Uterus (tissue), 4 donors: ENCODE measurements at places on chromosomes 11 and 22. TPM values are rescaled to one million over a fixed set of nuclear protein-coding genes. Genes with fewer than 3 reads are reported as not detected.
A peak's percentile ranks its signal among the peaks of the same experiment; 100 is the strongest.

Gene OR8D4
- total RNA-seq: not detected

Gene C1QTNF5
- total RNA-seq: 34.4 TPM

Gene KBTBD3
- total RNA-seq: 9.4 TPM

DNA sequence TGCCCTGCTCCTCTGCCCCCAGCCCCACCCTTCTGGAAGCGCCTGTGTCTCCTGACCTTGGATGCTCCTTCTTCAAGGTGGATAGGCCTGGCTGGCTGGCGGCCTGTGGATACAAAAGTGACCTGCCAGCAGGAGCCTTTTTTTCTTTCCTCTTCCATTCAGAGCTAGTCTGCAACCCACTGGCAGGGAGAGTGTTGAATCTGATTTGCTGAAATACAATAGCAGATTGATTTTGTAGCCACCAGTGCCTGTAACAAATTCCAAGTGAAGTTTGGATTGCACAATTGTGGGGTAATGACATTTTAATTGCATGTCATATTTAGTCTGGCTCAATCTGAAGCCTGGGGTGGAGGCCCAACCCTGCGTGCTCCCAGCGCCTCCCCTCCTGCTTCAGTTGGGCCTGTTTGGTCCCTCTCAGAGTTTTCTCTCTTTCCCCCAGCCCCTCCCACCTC, 97.2 kb downstream of the GRIK4 start:
- DNase-seq: peak; percentile 20

Gene NTM
- not detected for total RNA-seq

DNA sequence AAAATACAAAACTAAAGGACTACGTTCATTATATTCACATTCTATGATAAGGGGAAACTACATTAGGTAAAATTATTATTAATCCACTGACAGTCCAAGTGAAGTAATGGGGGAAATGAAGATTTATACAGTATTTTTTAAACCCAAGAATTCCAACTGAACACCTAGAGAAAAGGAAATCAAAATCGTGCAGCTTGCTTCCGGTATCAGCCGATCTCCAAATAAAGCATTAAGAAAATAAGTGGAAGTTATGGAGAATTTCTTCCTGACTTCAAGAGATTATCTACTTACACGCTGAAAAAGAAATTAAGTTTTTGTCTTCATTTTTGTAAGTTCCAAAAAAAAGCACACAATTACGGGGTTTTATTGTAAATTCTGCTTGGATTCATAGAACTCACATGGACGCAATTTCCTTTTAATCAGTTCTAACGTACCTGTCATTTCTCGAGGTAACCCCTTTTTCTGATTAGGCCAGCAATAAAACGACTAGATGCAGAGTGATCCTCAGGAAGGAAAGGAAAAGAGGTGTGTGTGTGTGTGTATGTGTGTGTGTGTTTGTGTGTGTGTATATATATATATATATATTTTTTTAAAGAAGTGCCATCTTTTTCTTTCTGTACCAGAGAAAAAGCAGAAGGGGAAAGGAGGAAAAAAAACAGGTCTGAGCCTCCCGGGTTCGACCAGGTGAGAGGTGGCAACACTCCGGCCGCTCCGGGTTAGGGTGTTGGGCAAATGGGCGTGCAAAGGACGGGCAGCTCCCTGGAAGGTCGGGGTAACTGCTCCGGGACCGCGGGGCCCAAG, 1.1 kb downstream of the ZBTB44 start:
- DNase-seq: no peak

DNA sequence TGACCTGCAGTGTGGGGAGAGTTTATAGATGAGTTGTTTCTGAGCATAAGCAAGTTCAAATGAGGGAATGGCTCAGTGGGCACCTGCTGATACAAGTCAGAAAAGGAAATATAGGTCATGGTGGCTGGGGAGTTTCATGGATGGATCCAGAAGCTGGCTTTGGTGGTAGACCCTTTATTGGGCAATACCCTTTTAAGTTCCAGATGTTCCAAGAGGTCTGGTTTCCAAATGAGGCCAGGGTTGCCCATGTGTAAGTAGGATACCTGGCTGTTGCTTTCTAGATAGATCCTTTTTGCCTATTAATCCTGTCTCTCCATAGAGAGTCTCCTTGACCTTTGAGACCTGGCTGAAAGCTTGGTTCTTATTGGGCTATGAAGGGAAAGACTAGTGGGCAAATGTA, 2.2 kb downstream of the STIM1 start:
- DNase-seq: no peak

DNA sequence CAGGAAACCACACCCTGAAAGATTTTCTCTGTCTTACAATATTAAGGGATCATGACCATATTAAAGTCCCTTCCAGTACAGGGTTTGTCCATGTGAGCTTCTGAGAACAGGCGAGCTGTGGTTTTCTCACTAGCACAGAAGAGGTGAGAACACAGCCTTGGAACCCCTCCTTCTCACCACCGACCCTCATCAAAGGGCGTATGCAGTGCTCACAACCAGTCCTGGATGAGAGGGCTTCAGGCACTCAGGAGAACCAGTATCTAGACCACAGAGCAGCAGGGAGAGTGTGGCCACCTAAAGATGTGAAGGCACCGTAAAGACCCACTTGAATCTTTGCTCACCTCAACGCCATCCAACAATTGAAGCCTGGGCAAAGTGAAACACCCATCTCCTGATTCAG, 397.0 kb downstream of the ETS1 start:
- DNase-seq: no peak

GRCh38 chr11:108870373-108871020, 205.6 kb downstream of the DDX10 start:
- DNase-seq: no peak

GRCh38 chr11:121717296-121717695, 264.5 kb upstream of the SORL1-AS1 start:
- DNase-seq: no peak

DNA sequence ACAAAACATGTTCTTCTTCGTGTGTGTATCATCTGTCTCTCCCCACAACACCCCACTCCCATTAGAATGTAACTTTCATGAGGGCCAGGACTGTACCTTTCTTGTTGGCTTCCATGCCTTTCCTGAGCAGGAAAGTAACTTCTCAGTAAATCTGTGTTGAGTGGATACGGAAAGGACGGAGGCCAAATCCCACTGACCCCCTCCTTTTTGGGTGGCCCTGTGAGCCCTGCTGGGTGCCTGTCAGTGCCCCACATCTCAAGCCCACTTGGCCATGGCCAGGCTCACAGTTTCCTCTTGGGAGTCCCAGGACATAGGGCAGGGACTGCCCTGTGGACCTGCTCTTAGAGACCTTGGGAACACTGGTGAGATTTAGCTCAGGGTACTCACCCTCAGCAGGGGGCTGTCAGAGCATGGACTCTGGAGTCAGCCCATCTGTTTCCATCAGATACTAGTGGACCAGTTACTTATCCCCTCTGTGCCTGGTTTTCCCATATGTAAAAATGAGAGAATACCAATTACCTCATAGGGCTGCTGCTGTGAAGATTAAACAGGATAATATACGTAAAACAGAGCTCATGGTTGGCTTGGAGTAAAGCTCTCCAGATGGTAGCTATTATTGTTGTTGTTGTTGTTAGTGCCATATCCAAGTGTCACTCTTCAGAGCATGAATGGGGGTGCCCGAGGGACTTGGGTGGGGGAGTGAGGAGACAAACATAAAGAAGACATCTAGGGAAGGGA, 1.0 kb upstream of the C11orf96 start:
- no peak for DNase-seq

Gene C11orf91
- not detected for total RNA-seq

DNA sequence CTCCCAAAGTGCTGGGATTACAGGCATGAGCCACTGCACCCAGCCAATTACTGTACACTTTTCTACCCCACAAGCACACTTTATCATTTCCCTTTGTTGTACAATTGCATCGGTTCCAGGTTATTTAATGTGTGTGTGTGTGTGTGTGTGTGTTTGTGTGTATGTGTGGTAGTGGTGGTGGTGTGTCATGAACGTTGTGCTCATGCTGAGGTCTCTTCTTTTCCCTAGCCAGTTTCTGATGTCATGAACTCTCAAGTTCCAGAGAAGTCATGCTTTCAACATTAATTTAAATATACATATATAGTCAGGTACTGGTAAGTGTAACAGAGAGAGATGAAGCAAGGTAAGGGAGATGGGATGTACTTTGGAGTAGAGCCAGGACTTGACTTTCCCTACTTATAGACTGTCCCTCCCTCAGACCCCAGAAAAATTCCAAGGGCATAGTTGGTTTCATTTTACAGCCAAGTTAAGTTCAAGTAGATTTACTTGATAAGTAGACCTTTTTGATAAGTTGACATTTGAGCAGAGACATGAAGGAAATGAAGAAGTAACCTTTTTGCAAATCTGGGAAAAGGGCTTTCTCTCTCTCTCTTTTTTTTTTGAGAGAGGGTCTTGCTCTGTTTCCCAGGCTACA, 42.7 kb downstream of the WEE1 start:
- DNase-seq: no peak

Gene OR4C12
- not detected for total RNA-seq

GRCh38 chr22:19888131-19888746, 33.6 kb upstream of the GNB1L start:
- no peak for DNase-seq

Gene ISX
- total RNA-seq: not detected

DNA sequence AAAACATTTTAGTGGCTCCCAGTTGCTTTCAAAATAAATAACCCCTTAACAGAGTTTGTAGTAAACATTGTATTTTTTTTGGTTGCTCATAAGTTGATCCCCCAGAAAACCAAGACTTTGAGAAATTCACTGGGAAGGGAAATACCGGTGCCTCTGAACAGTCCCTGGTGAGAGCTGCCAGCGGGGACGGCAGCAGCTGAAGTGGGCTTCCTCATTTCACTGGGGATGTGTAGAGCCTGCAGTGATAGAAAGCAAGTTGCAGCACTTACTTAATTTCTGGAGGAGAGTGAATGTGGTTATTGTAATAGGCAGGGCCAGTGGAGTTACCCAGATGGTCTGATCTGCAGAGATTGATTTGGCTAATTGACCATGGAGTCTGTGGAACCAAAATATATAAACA, 18.6 kb upstream of the MCHR1 start:
- DNase-seq: no peak

DNA sequence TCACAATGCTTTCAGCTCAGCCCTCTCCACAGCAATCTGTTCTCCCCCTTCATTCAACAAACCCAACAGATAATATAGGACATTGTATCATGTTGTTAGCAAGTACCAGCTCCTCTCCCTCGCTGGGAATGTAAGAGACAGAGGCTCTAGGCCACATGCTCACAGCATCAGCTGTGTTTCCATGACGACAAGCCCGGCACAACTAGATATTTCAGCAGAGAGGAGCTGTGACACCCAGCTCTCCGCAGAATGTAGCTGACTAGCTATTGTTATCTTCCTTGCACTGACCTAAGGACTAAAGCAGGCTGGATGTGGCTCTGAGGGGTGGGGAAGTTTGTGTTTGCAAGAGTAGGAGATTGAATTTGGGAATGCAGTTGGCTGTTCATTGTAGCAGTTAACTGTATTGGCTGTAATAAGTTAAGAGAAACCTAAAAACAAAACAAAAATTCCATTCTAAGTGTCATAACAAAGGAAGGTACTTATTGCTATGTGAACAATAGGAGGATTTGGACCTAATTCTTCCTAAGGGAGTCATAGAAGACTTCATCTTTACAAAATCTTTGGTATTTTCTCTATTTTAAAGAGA, 28.0 kb upstream of the RRAS2 start:
- no peak for DNase-seq

Gene PAX6
- total RNA-seq: not detected

Gene CDKN1C
- 80.8 TPM for total RNA-seq

DNA sequence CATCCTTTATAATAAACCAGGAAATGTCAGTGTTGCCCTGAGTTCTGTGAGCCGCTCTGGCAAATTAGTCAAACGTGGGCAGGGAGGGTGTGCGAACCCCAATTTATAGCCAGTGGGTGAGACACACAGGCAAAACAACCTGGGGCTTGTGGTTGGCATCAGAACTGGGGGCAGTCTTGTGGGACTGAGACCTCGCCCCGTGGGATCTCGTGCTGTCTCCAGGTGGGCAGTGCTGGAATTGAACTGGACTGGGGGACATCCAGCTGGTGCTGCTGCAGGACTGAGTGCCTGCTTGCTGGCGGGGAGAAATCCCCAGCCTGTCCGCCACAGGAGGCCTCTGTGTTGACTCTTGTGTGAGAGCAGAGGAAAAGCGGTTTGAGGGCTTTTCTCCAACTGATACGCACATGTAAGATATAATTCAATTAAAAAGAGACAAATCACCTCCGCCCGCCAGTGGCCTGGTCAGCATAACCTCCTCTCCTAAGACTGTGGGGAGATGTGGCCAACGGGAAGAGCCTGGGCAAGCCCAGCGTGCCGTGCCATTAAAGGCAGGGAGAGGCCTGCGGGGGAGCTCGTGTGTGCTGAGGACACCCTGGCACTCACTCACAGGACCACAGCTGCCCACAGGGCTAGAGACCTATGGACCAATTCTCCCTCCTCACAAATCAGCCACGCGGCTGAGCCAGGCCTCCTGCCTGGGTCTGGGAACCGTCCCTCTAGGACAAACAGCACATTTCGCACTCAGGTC, 18.4 kb downstream of the SULT4A1 start:
- no peak for DNase-seq

Gene HARBI1
- 0.77 TPM for total RNA-seq

- no peak for DNase-seq
Measured at GRCh38 chr11:126391286-126391954, 35.9 kb downstream of the ST3GAL4 start.

- DNase-seq: peak; percentile 6
Measured at GRCh38 chr11:77198440-77198849, 70.4 kb downstream of the MYO7A start.

Gene LINC01488
- total RNA-seq: not detected

DNA sequence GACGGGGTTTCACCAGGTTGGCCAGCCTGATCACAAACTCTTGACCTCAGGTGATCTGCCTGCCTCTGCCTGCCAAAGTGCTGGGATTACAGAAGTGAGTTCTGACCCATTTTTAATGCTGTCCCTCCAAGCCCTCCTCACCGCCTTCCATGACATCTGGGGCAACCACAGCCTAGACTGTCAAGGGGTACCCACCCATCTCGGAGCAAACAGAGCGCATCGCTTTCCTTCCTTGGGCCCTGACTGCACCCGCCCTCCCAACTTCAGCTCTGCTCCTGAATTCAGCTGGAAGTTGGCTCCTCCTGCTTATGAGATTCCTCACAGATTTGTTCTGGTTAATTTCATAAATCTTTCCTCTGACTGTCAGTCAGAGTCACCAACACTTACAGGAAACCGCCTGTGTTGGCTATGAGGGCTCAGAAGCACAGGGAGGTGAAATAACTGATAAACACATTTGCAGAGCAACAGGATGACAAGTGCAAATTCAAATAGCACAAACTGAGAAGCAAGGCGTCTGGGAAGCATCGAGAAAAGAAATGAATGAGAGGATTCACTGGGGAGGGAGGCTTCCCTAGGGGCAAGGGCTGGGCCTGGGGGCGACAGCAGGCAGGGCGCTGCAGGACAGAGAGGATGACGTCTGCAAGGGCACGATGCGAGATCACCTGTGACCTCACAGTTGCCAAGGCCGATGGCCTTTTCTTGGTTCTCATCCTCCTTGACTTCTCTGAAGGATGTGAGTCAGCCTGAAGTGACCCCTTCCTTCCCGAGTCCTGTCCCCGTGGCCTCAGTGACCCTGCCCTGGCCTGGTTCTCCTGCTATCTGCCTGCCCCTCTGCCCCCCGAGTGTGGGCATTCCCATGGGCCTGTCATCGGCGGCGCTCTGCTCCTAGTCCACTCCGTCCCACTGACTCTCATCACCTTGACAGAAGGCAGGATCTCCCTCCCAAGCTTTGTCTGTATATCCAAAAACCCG, 6.1 kb downstream of the IFT27 start:
- DNase-seq: peak; percentile 3

Gene OR5B17
- total RNA-seq: not detected

Gene KRTAP5-11
- total RNA-seq: not detected

- peak; percentile 22 for DNase-seq
Measured at GRCh38 chr11:502288-503178, 4.5 kb downstream of the RNH1 start.

Gene MUC6
- total RNA-seq: 0.43 TPM

- DNase-seq: no peak
Measured at GRCh38 chr11:70804139-70804837, 406.0 kb downstream of the CTTN start.
